Activated CD4-positive, CD25-positive, alpha-beta regulatory T cell treated with anti-CD3 and anti-CD28 coated beads, Interleukin-2, amount 50 U/mL, for 16 hours (primary cell): ENCODE measurements at places on chromosomes 4 and X.

GRCh38 chr4:80540349-80540748 is 204.8 kb downstream of the CFAP299 start:
- DNase-seq = no peak

DNA sequence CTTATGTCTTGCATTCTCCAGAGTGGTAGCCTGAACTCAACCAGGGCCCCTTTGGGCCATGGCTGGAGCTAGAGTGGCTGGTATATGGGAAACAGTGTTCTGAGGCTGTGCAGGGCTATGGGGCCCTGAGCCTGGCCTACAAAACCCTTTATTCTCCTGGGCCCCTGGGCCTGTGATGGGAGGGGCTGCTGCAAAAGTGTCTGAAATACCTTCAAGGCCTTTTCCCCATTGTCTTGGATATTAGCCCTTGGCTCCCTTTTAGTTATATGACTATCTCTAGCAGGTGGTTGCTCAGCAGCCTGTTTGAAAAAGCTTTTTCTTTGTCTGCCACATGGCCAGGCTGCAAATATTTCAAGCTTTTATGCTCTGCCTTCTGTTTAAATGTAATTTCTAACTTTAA is 22.5 kb downstream of the APOOL start:
- DNase-seq = no peak

DNA sequence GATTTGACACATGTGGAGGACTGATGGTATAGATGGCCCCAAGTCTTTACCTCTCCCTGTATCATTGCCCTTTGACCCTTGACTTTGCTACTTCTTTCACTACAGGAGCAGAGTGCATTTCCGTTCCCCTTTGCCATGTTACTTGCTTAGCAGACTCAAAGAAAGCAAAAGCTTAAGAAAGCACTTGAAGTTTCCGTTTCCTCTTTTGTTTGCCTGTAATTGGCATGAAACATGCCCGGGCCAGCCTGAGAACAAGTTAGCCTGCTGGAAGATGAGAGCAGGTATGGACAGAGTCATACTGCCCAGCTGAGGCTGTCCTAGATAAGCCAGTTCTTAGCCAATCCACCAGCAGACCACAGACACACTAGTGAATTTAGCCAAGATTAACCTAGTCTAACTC is 206.0 kb downstream of the BCOR start:
- no peak for DNase-seq

DNA sequence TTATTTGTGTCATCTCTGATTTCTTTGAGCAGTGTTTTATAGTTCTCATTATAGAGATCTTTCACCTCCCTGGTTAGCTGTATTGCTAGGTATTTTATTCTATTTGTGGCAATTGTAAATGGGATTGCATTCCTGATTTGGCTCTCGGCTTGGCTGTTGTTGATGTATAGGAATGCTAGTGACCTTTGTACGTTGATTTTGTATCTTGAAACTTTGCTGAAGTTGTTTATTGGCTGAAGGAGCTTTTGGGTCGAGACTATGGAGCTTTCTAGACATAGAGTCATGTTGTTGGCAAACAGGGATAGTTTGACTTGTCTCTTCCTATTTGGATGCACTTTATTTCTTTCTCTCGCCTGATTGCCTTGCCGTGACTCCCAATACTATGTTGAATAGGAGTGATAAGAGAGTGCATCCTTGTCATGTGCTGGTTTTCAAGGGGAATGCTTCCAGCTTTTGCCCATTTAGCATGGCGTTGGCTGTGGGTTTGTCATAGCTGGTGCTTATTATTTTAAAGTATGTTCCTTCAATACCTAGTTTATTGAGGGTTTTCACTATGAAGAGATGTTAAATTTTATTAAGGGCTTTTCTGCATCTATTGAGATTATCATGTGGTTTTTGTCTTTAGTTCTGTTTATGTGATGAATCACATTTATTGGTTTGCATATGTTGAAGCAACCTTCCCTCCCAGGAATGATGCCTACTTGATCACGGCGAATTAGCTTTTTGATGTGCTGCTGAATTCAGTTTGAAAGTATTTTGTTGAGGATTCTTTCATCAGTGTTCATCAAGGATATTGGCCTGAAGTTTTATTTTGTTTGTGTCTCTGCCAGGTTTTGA is 72.7 kb upstream of the BOD1L1 start:
- DNase-seq = no peak

- DNase-seq = no peak
These were observed 17.7 kb downstream of the SNX25 start for GRCh38 chr4:185227131-185227551.

DNA sequence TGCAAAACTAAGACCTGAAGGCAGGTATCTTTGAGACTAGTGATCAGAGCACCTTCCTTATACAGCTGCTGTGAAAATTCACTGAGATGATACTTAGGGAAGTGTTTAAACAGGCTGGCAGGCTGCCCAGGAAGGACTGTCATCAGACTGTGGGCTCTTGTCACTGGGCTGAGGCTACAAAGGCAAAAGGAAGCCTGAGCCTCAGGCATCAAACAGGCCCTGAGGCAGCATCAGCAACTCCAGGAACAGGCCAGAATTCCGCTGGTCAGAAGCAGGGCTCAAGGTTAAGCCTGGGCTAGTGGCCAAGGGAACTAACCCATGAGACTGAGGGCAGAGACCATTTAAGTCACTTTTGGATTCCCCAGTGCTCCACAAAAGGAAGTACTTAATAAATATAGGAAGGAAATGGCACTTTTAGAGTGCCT is 12.8 kb downstream of the PJA1 start:
- no peak for DNase-seq

GRCh38 chr4:127069675-127070074 is 563.1 kb upstream of the INTU start:
- DNase-seq = no peak

DNA sequence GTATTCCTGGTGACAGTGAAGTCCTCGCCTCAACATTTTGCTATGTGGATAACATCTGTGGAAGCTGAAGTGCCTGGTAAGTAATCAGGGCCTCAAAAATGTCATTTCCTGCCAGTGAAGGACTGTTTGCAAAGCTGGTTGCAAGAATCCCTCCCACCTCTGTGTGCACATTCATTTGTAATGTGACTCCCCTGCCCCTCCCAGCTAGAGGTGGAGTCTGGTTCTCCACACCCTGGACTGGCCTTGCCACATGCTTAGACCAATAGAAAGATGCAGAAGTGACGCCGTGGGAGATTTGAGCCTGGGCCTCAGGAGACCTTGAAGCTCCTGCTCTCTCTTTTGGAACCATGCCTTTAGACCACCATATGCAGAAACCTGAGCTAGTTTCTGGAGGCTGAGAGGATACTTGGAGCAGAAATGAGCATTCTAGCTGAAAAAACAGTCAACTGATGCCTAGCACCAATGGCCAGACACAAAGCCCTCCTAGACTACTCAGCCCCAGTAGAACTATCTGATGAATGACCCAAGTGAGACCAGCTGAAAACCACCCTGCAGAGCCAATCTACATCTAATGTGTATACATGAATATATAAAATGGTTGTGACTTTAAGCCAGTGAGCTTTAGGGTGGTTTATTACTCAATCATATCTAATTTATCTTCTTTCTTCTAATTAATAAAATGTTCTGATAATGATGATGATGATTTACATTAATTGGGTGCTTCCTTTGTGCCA is 47.8 kb upstream of the CRMP1 start:
- DNase-seq = no peak

DNA sequence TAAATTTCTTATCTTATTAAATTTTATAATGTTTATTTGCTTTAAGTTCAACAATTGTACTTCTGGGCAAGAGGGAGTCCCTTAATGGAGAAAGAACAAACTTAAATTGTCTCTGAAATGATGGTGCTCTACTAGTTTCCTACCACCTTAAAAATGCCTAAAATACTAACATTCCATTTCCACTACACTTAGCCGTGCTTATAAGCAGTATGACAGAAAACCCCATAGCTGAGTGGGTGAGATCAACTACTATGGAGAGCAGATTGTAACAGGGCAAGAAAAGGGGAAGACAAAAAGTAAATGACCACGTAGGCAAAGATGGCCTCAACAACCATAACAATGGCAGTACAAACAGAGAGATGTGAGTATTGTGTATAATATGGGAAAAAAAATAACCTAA is 35.0 kb downstream of the RFC1 start:
- DNase-seq = no peak

DNA sequence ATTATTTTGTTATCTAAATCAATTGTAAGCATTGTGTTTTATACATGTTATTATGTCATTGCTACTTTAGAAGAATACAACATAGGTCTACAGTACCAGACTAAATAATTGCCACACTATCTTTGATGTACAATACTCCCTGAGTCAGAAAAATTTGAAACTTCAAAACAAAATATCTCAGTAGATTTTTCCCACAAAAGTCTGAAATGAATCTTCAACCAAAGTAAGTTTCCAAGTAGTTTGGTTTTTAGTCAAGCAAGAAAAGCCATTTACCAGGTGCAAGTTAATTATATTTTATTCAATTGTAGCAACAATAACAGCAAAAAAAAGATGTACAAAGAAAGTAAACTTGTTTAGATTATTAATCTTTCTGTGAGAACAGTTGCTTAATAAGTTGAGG is 11.4 kb upstream of the PARM1 start:
- no peak for DNase-seq

DNA sequence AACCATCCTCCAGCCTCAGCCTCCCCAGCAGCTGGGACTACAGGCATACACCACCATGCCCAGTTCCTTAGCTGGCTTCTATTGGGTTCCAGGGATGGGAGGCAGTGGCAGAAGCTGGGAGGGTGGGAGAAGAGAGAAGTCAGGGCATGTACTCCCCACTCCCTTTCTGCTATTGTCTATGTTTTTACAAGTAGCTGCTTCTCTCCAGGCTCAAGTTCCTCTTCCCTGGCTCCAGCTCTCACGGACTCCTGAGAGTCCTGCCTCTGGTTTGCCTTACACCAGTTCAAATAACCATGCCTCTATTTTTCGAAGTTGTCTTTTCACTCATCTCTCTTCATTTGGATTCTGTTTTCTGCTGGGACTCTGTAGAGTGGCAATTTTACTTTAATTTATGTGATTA is 2.9 kb downstream of the TBC1D9 start:
- DNase-seq = no peak

DNA sequence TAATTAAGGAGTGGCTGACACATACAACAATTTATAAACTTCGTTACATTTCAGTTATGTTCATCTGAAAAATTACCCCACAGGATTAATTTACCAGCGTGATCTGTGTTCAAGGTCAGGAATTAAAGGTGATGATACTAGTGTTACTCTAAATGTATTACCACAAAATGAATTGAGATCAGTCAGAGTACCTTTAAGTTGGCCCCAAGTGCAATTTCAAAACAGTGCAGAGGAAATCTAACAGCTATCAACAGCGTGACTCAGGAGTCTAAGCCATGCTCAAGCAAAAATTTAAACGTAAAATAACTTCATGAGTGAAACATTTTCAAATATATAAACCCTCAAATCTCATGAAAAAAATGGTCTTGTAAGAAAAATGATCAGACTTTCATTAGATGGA is 18.7 kb downstream of the ANTXR2 start:
- no peak for DNase-seq

- DNase-seq = no peak
These were observed 35.2 kb downstream of the RNF175 start for GRCh38 chr4:153724606-153725005.

GRCh38 chrX:24870143-24870542 is 145.6 kb downstream of the ARX start:
- DNase-seq = no peak

- DNase-seq = no peak
These were observed 26.7 kb upstream of the CLDN34 start for GRCh38 chrX:9940421-9940820.

- DNase-seq = no peak
These were observed 55.9 kb downstream of the FGFBP1 start for GRCh38 chr4:15882675-15883086.

DNA sequence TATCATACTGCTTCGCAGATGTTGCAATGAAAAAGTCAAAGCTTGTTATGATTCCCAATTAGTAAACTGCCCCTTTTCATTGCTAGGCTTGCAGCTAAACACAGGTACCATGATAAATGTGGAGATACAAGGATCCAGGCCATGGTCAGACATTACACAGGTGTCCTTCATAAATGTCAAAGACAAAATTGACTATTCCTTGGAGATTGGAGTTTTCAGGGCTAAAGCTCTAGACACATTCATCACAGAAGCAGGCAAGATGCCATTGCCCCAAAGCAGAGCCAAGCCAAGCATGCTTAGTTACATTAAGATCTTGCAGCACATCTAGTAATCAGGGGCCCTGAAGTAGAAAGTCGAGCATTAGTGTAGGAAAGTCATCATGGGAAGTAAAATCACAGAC is 111.3 kb upstream of the INTU start:
- no peak for DNase-seq

- no peak for DNase-seq
These were observed 56.8 kb downstream of the LGI2 start for GRCh38 chr4:24973747-24974601.

GRCh38 chrX:119186194-119186593 is 49.9 kb upstream of the PGRMC1 start:
- no peak for DNase-seq

DNA sequence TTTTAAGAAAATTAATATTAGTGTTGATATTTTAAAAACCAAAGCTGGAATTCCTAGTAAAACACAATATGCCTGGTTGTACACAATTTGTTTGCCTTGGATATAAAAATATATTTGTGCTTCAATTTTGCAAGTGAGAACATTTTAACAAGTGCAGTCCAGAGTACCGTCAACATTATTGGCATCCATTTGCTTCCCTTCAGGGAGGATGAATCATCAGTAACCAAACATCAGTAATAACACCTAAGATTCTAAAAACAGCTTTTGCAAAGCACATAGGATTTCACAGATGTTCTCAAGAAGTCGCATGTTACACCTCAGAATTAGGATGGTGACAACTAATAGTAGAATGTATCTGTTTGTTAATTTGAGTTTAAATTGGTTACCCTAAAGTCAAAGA is 262.6 kb upstream of the BMP3 start:
- DNase-seq = no peak

- DNase-seq = no peak
These were observed 391.4 kb downstream of the RAB28 start for GRCh38 chr4:13092702-13093101.

DNA sequence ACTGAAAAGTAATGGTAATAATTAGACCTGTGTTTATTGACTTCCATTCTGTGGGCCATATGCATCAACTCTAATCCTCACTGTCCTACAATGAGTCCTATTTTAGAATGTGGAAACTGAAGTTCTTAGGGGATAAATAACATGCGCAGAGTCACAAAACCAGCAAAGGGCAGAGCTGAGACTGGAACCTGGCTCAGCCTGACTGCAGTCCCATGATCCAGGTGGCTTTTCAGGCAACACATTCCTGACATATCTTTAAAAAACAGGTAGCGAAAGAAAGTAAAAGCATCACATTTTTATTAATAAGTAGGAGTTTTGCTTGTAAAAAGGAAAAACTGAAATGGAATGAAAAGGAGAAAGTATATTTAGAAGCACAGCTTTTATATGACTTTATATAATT is 34.7 kb upstream of the PRSS48 start:
- no peak for DNase-seq

GRCh38 chrX:47063179-47063578 is 15.1 kb upstream of the RGN start:
- DNase-seq = no peak

- no peak for DNase-seq
These were observed 19.5 kb downstream of the EFNB1 start for GRCh38 chrX:68848189-68848940.
